ENCODE measurements at places on chromosomes 2 and 18.

DNA sequence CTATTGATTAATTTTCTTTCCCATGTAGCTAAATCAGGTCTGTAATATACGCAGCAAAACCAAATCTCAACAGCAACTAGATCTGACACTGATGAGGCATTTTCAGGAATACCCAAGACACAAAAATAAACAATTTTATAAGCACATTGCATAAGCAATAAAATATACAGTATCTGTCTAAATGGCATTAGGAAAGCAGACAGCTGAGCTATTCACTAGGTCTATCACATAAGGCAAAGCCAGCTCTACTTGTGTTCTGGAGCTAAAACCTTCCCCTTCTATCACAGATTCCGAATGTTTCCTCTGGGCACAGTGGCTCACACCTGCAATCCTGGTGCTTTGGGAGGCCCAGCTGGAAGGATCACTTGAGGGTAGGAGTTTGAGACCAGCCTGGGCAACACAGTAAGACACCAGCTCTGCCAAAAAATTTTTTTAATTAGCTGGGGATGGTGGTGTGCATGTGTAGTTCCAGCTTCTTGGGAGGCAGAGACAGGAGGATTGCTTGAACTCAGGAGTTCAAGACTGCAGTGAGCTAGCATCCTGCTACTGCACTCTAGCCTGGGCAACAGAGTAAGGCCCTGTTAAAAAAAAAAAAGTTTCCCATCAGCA lies 21.1 kb downstream of the PTPN2 start:
- no peak for DNase-seq

DNA sequence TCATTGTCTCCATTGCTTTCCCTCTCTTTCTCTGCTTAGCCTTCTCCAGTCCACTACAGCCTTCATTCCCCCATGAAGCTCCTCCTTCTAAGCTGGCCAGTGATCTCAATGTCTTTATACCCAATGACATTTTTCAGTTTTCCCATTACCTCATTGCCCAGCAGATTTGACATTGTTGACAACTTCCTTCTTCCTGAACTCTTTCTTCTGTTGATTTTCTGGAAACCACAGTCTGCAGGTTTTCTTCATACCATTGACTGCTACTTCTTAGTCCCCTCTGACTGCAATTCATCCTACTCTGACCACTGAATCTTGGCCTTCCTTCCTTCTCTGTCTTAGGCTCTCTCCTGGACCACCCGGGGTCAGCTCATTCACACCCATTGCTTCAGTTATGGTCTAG lies 22.9 kb upstream of the SPP2 start:
- no peak for DNase-seq

DNA sequence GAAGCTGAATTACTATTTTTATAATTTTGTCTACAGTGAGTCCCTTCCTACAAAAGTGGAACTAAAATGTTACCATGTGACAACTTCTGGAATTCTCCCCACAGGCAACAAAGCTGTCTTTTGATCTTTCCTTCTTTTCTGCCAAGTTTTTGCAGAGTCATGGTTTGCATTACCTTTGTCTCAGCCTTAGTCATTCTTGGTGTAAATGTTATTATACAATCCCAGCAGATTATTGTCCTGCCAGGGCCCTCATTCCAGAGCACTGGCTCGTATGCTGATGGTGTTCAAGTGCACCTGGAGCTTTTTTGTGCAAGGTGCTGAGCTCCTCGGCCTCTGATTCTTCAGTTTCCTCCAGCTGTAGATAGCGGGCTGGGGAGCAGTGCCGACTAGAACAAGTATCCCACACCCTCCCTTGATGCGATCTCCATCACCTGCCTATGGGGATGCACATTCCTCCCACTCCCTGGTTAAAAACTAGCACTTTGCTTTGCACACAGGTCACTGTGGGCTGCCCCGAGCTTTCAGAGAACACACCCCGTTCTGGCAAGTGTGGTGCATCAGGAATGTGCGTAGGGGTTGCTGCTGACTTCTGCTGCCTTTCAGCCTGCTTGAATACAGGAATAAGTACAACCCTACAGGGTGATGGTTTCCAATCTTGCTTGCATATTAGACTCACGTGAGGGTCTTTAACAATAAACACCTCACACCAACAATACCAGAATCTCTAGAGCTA lies 263.6 kb downstream of the RNF144A start:
- DNase-seq, result no peak

DNA sequence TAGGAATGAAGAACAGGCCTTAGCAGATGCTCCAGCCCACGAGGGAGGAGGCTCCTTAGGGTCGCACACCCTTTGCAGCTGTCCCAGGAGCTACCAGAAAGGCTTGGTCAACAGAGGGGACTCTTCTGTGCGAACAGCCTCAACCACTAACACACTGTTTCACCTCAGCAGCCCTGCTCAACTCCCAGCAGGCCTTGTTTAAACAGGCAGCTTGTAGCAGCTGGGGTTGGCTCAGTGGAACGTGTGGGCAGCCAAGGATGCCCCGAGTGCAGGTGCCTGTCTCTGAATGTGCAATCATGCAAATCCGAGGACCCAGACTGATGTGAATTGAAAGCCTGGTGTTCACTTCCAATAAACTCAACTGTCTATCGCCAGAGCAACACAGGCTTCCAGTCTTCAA lies 88.7 kb upstream of the CXCR4 start:
- no peak for DNase-seq

DNA sequence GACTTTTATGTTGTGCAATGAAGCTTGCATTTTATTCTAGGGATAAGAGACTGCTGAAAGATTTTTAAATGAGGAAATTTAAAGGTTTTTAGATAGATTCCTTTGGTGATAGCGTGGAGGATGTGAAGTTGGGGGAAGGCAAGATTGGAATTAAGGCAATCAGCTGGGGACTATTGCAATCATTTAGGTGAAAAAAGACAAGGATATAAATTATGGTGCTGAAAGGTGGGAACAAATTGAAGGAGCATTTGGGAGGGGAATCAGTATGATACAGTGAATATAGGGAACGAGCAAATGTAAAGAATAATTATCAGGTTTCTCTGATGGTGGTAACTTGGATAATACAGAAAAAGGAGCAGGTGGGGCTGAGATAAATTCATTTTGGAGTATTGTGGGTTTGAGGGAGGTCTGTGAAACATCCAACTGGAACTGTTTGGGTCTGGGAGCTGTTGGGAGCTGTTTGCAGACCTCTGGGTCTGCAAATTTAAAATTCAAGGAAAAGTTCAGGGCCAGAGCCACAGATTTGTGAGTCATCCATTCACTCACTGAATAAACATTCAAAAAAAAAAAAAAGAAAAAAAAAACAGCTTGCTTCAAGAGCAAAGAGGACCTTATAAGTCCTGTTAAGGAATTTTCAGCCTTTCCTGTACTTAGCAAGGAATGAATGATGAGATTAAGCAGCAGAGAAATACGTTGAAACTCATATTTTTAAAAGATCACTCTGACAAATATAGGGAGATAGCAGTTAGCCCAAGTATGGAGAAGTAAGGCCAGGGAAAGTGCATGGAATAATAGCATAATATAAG lies 257.5 kb upstream of the FN1 start:
- peak; percentile 39 for DNase-seq

DNA sequence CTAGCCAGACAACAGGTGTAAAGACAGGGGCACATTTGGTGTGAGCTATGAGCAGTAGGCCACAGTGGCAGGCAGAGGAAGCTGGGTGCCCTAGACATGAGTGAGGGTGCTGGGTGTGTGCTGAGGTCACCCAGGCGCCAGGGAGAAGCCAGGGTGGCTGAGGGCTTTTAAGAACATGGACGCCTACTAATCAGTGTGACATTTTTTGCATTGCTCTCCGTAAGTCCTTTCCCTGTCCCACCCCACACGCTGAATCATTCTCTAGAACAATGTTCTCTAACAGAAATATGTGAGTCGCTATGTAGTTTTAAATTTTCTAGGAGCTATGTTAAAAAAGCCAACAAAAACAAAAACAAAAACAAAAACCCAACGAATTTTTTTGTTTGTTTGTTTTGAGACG lies 204.5 kb upstream of the REV1 start:
- DNase-seq, result no peak

DNA sequence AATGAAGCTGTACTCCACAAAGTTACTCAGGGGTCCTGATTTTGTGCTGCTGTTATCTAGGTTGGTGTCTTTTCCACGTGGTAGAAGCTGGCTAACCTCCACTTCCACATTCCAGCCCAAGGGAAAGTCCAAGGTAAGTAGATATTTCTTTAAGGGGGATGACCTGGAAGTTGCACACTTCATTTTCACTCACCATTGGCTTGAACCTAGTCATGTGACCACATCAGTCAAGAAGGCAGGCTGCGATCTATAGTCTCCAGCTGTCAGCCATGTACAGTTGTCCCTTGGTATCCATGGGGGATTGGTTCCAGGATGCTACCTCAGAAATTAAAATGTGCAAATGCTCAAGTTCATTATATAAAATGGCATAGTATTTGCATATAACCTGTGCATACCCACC lies 31.9 kb upstream of the TGIF1 start:
- DNase-seq, result no peak

DNA sequence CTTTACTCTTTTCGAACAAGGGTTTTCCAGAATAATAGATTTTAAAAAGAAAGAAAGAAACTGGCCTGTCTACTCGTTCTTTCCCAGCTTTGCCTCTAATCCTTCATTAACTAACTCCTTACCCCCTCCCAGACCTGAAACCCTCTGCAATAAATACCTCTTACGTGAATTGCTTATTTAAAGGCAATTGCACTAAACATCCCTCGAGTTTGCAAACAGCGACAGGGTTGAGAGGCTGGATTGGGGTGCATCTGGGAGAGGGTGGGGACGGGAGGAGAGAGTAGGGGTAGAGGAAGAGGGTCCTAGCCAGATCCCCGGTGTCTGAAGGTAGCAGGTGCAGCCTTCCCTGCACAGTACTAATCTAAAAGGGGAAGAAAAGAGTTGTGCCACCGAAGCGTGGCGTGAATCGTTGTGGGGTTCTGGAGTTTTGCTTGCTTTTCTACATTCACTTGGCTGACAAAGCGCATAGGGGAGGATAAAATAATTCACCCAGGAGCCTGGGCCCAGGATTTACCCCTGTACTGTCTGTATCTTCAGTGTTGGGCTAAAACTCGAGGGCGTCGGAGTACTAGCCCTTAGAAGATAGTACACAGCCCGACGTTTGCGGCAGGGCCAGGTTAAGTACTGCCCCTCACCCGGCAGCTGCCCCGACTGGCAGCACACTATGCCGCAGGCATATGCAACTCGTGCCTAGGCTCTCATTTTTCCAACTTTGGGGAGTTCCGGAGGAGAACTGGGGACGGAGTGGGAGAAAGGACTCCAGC lies 1.9 kb upstream of the NEUROD1 start:
- no peak for DNase-seq

DNA sequence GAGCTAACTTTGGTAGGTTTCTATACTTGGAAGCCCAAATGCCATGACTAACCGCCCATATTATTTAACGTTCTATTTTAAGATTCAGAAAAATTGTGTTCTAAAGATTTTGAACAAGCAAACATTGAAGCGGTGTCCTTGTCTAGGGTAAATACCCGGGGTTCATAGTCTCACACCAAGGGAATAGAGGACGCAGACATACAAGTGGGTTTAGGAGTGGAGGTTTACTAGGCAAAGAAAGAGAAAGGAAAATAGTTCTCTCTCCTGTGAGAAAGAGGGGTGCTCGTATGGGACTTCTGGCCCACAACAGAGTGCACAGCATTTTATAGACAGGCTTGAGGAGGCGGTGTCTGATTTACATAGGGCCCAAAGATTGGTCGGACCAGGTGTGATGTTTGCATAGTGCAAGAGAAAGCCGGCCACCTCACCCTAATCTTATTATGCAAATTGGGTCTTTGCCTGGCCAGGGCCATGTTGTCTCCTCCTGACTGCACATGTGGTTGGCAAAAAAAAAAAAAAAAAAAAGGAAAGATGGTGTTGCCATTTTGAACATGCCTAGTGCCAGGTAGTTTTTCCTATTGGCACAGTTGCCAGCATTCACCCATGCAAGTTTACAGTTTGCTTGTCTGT lies 1062.6 kb downstream of the LRP1B start:
- DNase-seq, result no peak

DNA sequence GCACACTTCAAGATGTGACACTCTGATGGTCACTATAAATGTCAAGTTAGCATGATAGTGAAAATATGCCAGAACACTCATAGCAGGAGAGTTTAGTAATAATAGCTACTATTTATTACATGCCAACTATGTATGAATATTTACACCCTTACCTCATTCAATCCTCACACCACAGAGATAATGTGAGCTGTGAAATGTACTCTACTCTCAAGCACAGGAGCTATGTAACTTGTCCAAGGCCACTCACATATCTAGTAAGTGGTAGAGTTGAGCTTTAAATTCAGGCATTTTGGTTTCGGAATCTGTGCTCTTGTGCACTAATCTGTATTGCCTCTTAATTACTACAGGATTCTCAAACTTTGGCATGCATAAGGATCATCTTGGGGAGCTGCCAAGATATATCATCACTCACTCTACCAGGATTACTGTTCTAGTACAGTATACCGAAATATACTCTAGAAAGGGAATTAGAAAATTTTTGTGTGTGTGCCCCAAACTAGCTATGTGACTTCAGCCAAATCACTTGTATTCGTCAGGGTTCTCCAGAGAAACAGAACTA lies 154.3 kb downstream of the PLCL1 start:
- DNase-seq, result no peak

- no peak for DNase-seq
Measured at GRCh38 chr2:41204315-41204714, 752.4 kb upstream of the SLC8A1 start.

GRCh38 chr2:133489641-133490410 lies 78.4 kb downstream of the NCKAP5 start:
- DNase-seq, result no peak

DNA sequence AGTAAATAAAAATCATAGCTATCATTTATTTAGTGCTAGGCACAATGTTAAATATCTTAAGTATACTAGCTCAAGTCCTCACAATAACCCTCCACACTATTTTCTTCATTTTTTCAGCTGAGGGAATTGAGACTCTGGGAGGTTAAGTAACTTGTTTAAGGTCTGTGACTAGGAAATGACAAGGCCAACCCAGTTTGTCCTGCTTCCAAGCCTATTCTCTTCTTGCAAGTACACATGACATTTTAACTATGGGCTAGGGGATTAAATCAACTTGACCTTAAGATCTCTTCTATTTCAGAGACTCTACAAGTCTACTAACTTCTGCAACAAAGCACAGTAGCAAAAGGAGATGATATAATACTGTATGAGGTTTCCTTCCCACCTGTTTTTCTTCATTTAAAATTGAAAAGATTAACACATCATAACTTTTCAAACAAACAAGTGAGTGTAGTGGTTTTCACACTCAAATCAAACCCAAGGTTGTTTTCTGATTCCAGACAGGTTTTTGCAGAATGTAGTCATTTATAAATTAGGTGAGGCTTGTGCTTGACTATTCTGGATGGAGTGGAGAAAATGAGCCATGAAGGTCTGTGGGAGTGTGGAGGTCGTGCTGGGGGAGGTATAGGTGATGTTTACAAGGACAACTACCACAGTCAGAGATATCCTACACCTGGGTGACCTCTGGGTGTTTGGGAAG lies 57.0 kb downstream of the CD28 start:
- DNase-seq, result no peak

GRCh38 chr2:3113769-3114168 lies 263.8 kb downstream of the EIPR1 start:
- no peak for DNase-seq

- no peak for DNase-seq
Measured at GRCh38 chr18:37176621-37176934, 347.7 kb downstream of the KIAA1328 start.

Measured in HTR-8/SVneo (cell line).